ENCODE measurements at places on chromosomes 3 and 15.

DNA sequence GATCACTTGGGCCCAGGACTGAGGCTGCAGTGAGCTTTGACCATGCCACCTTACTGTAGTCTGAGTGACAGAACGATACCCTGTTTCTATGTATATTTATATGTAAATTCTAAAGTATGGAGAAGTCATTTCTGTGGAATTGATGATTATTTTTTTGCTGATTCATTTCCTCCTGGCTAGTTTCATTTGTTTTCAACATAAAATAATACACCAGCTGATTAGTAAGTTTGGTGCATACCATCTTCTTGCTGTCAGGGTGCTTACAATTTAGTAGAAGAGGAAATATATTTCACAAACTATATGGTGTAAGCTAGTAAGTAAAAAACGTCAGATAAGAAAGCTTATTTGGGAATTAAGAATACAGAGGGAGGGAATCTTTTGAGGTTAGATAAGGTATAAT, 36.0 kb downstream of the SLC25A26 start:
- no peak for DNase-seq

DNA sequence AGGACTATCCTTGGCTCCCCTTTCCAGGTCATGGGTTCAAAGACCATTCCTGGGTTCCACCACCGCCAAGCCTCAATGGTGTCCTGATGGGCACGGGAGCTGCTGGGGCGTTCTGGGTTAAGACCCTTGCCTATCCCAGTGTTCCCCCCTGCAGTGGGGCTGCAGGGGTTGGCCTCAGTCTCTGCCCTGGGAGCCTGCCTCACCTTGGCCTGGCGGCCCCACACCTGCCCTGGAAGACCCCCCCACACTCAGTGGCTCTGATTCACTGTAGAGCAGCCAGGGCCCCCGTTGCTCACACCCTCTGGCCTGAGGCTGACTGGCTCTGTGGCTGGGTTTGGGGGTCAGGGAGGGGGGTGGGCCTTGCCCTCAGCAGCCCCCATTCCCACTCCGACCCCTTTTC, 22.0 kb downstream of the C15orf39 start:
- DNase-seq, result no peak

DNA sequence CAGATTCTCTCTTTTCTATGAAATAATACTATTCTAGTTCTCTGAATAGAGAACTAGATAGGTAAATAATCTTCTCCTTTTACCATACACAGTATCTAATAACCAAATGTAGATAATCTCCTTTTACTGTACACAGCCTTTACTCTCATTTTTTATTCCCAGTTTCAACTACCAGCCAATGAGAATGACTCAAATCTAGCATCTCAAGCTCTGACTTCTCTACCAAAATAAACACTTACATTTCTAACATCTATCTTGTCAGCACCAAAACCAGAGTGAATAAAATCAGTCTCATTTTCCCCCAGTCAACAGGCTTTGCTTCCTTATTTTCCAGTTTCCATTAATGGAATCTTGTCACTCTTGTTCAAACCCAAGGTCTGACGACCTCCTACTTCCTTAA, 36.9 kb downstream of the LRRFIP2 start:
- DNase-seq, result no peak

- no peak for DNase-seq
Observed at GRCh38 chr3:170044795-170045244, 7.0 kb downstream of the GPR160 start.

All from stimulated activated CD8-positive, alpha-beta memory T cell treated with anti-CD3 and anti-CD28 coated beads, Interleukin-4, amount 100 ng/mL, for 48 hours (primary cell).